Mesothelial cell of epicardium (in vitro differentiated cells): ENCODE measurements at places on chromosomes 7 and 10.
A peak's percentile ranks its signal among the peaks of the same experiment; 100 is the strongest.

GRCh38 chr10:127033216-127034033, 128.2 kb downstream of the DOCK1 start:
- DNase-seq = peak; percentile 7

DNA sequence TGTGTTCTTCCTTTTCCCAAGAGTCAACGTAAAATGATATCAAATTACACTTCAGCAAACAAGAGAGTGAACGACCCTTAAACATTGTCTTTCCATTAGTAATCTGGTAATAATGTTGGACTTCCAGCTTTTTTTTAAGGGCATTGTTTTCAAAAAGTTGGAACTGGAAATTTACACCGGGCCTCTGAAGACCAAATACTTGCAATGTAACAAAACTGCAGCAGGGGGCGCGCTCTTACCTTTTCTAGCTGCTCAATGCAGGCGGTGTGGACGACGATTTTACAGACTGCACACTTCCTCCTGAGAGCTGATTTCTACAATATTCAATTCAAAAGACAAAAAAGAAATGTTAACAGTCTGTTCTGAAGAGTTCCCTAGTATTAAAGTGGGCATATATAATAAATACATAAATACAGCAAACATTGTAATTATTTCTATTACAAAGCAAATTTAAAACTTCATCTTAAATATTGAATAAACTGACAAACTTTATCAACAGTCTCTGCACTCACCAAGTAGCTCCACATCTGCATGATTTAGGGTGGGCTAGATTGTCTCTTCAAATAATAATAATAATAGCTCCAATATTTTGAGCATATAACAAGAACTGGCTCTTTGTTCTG, 190.4 kb downstream of the DGKI start:
- DNase-seq = peak; percentile 60

- DNase-seq = no peak
Measured at GRCh38 chr10:53528974-53529373, 756.4 kb upstream of the MBL2 start.

- peak; percentile 71 for DNase-seq
Measured at GRCh38 chr10:126904818-126905701, at the start of gene DOCK1. Gene DOCK1 (plus strand): TSS chr10:126905428. CDS start chr10:126905518, 90 bp downstream.

GRCh38 chr7:146655928-146656797, 539.6 kb downstream of the CNTNAP2 start:
- no peak for DNase-seq

DNA sequence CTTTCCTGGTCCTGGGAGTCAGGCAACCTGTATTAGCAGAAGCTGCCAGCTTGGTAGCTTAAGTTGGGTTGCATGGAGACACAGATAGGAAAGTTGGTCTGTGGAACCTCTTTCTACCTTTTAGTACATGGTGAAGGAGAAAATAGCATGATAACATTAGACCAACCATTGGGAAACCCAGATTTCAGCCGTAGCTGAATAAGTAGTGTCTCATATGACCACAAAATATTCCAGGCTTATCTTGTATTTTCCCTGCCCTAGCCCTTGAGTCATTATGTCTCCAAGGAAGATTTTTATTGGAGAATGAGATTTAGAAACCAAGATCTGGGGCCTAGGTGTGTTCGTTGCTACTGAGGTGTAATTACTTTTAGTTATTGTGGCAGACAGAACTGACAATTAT, 67.2 kb downstream of the CCSER2 start:
- DNase-seq = no peak

GRCh38 chr10:89262086-89263051, 10.8 kb upstream of the LIPA start:
- no peak for DNase-seq

DNA sequence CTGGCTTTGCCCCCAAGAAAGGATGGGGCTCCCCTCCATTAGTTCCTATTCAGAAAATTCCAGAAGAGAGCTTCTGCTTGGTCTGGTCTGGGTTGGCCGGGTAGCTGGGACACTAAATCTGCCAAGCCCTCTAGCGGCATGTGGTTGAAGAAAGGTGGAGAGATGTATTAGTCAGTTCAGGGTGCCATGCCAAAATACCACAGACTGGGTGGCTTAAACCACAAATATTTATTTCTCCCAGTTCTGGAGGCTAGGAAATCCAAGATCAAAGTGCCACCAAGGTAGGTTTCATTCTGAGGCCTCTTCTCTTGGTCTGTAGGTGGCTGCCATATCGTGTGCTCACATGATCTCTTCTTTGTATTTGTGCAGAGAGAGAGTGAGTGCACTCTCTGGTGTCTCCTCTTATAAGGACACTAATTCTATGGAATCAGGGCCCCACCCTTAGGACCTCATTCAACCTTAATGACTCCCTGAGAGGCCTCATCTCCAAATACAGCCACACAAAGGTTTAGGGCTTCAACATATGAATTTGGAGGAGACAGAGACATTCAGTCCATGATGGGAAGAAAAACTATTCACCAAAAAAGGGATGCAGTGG, 38.7 kb upstream of the MTPAP start:
- DNase-seq = no peak

GRCh38 chr10:9038146-9038714, 983.7 kb downstream of the GATA3 start:
- DNase-seq = no peak

DNA sequence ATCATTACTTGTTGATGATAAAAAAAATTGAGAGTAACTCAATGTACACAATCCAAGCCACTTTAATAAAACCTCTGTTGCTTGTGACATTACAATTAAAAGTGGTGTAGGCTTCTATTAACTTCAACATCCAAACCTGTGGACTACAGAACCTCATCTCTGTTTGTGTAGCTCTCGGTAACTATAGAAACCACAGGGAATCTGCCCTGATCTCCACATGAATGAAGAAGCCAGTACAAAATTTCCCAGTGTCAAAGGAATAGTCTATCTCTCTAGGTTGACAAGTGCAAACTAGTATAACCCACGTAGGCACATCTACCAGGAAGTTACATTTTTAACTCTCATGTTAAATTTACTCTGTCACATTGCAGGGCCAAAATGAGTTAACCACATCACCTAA, 204.3 kb downstream of the CHCHD3 start:
- no peak for DNase-seq

GRCh38 chr10:17984056-17984455, 32.3 kb downstream of the SLC39A12 start:
- no peak for DNase-seq

GRCh38 chr7:142057101-142057500, 54.4 kb upstream of the MGAM2 start:
- DNase-seq = no peak

- no peak for DNase-seq
Measured at GRCh38 chr7:139889186-139889871, 60.3 kb downstream of the TBXAS1 start.

DNA sequence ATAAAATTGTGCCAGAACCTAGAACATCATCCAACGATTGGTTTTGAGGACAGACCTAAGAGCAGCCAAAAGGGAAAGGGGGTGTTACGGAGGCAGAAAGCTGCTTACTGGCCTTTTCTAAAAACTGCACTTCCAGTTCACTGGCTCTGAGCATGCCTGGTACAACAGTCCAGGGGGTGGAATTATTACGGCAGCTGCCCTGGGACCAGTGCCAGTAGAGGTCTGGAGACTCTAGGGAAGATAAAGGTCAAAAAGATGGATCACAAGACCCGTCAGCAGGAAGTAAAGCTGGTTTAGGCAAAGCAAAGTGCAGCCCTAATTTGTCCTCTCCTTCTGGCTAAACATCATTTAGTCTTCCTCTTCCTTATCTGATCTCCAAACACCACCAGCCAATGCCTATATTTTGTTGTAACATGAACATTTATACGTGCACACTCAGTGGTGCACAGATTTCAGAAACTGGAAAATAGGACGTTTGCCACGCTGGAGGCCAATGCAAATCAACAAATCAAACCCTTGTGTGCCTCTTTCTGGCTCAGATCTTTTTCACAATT, 216.4 kb upstream of the DPP6 start:
- no peak for DNase-seq

- DNase-seq = no peak
Measured at GRCh38 chr10:22410846-22411245, 65.5 kb downstream of the SPAG6 start.

DNA sequence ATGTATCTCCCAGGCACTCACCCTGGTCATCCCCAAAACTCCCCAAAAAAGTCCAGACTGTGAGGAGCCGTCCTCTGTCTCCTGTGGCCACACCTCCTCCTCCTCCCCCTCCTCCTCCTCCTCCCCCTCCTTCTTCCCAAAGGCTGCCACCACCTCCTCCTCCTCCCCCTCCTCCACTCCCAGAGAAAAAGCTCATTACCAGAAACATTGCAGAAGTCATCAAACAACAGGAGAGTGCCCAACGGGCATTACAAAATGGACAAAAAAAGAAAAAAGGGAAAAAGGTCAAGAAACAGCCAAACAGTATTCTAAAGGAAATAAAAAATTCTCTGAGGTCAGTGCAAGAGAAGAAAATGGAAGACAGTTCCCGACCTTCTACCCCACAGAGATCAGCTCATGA, 7.1 kb downstream of the LMOD2 start:
- DNase-seq = no peak

GRCh38 chr7:37920849-37921805, 687 bp downstream of the EPDR1 start:
- peak; percentile 25 for DNase-seq

DNA sequence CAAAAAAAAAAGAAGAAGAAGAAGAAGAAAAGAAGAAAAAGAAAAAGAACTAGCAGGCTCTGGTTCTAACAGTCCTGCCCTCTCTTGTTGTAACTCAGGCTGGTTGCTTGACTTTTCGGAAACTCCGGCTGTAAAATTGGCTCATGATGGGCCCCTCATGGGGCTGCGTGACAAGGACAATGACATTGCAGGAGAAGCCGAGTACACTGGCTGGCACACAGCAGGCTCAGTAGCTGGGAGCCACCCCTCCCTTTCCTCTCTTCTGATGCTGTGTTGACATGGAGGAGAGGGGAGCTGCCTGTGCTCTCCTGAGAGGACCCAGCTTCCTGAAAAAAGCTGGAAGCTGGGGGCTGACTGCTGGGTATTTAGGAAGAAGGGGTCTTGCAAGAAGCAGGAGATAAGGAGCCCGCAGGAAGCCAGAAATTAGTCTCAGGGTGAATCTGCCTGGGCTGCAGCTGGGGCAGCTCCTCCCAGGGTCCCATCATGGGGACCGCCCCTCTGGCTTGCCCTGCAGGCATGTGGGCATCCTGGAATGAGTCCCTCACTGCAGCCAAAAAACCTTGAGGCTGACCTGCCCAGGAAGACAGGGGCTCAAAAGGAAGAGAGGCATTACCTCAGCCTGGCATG, 14.6 kb upstream of the GPR26 start:
- peak; percentile 16 for DNase-seq

GRCh38 chr7:88842201-88842600, 46.7 kb upstream of the TEX47 start:
- DNase-seq = no peak

GRCh38 chr10:24303522-24304310, 94.8 kb downstream of the KIAA1217 start:
- no peak for DNase-seq

DNA sequence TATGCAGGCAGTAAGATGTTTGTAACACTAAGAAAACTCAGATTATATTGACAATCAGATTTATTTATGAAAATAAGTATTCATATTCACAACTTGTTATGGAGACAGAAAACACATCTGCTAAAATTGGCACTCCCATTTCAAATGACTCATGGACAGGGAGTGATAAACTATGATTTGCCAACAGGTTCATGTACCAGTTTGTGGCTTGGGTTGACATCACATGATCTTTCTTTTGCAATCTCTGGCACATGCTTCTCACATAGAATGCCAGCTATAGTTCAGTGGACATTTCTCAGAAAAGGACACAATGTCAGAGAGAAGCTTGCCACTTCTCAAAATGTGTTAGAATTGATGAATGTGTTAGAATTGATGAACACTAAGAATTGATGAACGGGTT, 663.2 kb upstream of the ANKRD30A start:
- no peak for DNase-seq

GRCh38 chr7:55193245-55193644, 171.9 kb upstream of the LANCL2 start:
- no peak for DNase-seq

DNA sequence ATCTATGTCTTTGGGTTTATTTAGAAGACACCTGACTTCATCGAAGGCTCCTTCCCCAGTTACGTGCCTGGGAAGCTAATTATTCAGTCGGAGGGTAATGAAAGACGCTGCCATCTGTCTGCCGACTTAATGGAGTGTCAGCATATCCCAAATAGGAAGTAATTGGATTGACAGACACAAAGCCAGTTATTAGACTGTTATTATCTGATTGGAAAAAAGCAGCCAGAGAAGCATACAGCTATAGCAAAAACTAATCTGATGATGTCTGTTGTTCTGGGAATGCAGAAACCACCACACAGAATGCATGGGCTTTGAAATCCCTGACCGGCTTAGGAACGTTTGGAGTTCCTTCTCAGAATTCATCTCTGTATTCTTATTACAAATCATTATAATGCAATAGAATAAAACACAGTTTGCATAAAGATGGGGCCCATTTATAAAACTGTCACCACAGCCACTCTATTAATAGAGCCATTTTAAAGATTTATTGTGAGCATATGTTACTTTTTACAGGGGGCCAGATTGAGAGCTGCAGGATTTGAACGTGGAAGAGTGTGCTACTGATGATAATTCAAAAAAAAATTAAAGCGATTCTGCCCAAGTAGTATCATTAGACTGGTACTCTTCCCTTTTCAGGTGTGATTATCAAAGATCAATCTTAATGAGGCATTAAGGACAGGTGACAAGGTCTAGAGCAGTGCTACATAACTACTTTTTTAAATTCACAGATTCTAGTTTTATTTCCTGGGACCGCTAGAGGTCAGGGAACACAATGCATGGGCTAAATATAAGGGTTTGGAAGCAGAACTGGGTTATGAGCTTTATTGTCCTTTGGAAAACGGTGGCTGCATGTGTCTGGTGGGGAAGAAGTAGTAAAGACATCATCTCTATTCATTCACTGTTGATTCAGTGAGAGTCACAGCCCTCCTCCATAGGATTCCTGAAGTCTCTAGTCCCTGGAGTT, 330.1 kb upstream of the LRGUK start:
- DNase-seq = no peak

- DNase-seq = no peak
Measured at GRCh38 chr7:83629117-83629880, 19.6 kb downstream of the SEMA3E start.

DNA sequence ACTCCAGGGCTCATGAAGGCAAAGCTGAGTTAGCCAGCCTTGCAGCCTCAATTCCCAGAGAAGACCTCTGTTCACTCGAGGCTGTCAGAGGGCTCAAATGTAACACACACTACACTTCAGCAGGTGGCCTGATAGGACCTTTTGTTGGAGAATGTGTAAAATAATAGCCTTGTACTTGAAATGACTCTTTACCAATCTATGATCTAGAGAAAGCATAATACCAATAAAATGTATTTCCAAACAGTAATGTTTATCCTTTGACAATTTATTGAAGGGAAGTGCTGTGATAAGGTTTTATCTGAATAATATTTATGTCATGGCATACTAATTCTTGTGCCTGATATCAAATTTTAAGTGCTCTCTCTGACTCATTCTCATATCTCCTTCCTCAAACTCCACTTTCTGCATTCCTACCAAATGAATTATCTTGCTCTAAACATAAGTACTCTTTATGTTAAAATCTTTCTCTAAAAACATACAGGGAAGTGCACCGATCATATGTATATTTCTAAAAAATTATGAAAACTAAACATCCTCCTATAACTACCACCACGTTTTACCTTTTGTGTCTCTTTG, 20.9 kb downstream of the CYP3A7 start:
- DNase-seq = no peak

GRCh38 chr7:155281398-155281969, 16.2 kb upstream of the INSIG1 start:
- no peak for DNase-seq
